Sciatic nerve (tissue), 2 donors: ENCODE measurements at places on chromosomes 12 and 14.

GRCh38 chr12:43653917-43654316 is 101.9 kb upstream of the ADAMTS20 start:
- no peak for DNase-seq

- no peak for DNase-seq
Measured at GRCh38 chr12:47321436-47321835, 241.7 kb upstream of the AMIGO2 start.

DNA sequence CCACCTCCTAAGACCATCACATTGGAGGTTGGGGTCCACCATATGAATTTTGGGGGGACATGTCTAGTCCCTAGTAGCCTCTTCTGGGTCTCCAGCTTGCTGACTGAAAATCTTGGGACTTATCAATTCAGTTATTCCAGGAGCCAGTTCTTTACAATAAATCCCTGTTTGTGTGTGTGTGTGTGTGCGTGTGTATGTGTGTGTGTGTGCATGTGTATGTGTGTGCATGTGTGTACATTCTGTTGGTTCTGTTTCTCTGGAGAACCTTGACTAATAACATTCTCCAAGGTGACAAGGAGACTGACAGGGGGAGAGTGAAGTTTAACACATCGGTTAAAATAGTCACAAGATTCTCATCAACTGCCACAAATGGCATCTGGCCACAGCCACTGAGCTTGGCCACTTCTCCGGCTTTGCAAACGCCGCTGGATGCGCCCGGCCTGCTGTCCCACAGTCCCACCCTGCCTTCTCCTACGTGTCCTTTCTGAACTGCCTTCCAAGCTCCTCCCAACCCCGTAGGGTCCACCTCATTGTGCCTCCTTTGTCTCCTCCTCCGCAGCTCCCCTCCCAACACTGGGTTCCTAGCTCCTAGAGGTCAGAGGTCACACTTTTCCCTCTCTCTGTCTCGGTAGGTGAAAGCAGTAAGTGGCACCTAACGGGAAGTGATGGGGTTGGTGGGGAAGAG is 88.1 kb upstream of the DIO3 start:
- peak; percentile 47 for DNase-seq

GRCh38 chr12:124109760-124110159 is 136.7 kb downstream of the ZNF664 start:
- no peak for DNase-seq

GRCh38 chr12:79961411-79961810 is 26.5 kb upstream of the PPP1R12A start:
- no peak for DNase-seq

DNA sequence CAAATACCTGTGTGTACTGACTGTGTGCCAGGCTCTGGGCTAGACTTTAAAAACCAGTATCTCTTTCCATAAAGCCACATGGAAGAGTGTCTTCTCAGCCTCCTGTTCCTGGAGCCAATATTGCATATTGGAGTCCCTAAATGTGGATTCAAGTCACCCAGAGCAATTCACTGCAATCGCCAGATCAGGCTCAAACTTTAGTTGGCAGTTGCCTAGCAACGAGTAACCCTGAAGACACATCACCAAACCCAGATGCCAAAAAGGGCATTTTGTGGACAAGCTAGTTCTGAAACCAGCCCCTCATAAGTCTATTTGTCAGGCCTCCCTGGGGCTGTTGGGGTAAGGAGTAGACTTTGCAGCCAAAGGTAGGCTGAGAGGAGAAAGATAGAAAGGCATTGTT is 13.7 kb downstream of the DPF3 start:
- DNase-seq = no peak

GRCh38 chr14:71555654-71556559 is 376.3 kb upstream of the RGS6 start:
- no peak for DNase-seq
